Fibroblast of pulmonary artery (primary cell): ENCODE measurements at places on chromosomes 4 and X.

DNA sequence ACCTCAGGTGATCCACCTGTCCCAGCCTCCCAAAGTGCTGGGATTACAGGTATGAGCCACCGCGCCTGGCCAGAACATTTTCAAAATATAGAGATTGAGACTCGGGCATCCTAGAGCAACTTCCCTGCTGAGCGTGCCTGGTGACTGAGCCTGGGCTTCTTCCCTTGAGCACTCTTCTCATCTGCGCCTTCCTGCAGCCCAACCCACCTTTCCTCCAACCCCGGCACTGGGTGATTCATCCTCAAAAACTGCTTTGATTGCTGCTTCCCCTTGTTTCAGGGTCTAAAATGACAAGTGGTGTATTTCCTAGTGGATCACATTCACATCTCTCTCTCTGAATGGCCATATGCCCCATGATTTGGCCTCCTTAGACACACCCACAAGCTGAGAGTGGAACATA, 37.8 kb downstream of the PHKA2 start:
- DNase-seq: no peak

DNA sequence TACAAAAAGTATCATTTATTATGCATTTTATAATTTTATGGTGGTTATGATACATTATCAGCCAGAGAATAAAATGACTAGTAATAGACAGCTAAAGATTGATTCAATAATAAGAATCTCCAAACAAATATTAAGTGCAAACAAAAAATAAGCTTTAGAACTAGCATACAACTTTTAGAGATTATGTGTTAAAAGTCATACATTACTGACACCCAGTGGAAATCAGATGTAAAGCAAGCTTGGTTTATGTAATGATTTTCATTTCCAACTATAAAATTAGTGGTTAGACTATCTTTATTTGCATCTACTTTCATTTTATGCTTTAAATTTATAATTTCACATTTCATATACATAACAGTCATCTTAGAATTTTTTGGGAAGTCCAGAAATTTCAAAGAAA, 57.7 kb downstream of the IL13RA2 start:
- peak; percentile 44 for DNase-seq

- no peak for DNase-seq
Observed at GRCh38 chr4:151689211-151689991, 71.4 kb downstream of the GATB start.

GRCh38 chrX:155841232-155841631, 39.9 kb upstream of the VAMP7 start:
- no peak for DNase-seq

GRCh38 chrX:111444881-111445280, 32.9 kb upstream of the DCX start:
- DNase-seq: no peak

- peak; percentile 52 for DNase-seq
Observed at GRCh38 chrX:134671294-134671693, 13.0 kb upstream of the PLAC1 start.
